ENCODE measurements at places on chromosomes 4 and X.

DNA sequence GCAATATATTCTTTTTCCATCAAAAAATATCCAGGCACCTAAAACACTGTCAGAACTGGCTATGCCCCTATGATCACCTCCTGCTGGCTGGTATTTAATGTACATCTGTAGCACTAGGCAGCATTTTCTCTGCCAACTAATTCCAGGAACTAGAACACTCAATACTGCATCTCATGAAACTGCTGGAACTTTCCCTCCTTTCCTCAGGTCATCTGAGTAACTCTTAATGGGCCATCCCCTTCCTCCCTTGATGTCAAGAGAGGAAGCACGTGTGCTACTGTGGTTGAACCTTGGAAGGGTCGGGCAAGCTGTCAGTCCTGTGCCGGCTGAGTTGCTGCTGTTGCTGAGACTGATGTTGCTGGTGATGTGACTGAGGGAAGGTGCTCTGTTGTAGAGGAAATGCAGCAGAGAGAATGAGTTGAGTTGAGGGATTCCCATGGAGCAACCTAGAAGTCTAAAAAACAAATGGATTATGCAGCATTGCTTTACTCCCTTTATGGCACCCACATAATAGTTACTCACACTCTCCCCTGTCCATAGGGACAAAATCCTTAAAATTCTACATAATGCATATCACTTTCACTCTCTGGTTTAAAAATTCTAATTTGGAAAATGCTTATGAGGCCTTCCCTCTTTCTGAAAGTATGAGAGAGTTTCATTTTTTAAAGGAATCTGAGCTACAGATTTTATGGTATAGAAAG is 39.5 kb downstream of the TMEM165 start:
- DNase-seq: no peak

GRCh38 chr4:43993196-43993902 is 455.3 kb downstream of the KCTD8 start:
- DNase-seq: no peak

GRCh38 chrX:153538424-153538823 is 21.0 kb downstream of the ATP2B3 start:
- DNase-seq: no peak

DNA sequence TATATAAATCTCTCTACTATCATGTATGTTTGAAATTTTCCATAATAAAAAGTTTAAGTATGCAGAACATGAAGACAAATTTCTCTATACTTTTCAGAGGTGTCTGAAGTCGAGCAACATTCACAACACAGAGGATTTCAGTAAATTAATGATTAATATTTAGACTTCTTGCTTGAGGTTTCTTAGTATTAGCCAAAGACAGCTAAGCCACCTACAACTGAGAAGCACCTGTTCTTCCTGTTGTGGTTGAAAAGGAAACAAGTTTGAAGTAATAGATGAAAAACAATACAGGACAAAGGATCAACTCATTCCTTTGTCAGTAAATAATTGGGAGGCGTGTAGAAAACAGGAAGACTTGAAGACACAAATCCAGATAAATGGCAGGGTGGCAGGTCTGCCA is 21.1 kb downstream of the SCML1 start:
- DNase-seq: no peak
